ENCODE measurements at places on chromosomes 16 and 17.

- DNase-seq = no peak
These were observed 55.4 kb downstream of the COPRS start for GRCh38 chr17:31803494-31804213.

DNA sequence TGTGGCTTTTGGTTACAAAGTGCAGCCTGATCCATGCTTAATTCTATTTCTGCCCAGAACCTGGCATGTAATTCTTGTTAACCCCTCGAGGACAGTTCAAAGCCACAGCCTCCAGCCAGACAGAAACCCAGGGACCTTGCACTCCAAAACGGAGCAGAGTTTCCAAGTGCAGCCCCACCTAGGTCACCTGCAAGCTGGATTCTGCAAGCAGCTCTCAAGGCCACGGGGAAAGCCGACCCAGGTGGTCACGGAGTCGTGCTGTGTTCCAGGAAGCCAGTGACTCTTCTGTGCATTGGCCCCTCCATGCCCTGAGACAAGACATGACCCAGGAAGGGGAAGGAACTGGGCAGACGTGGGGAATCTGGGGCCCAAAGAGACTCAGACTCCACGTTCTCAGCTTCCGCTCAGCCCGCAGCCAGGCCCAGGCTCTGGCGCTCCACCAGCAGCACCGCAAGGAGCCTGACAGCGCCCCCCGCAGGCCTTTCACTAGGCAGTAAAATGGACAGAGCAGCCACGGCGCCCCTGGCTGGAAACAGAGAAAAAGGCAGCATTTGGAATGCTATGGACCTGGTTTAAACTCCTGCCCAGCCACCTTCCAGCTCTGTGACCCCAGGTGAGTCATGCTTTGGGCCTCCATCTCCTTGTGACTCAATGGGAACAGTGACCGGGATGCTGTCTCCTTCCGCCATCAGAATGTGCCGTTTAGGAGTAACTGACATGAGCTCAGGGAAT is 27.3 kb upstream of the GSG1L start:
- DNase-seq = peak; percentile 60

DNA sequence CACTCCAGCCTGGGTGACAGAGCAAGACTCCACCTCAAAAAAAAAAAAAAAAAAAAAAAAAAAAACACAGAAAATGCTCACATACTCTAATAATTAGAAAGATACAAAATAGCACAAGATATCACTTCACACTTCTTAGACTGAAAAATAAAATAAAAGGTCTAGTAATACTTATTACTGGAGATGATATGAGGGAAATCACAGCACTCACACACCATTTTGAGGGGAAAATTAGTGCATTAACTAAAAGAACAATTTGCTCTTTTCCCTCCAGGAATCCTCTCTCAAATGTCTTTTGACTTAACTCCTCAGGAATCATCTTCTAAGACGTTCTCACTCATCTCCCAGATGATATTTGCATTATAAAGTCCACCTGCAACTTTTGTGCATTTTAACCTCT is 697.9 kb upstream of the SOX9 start:
- no peak for DNase-seq

DNA sequence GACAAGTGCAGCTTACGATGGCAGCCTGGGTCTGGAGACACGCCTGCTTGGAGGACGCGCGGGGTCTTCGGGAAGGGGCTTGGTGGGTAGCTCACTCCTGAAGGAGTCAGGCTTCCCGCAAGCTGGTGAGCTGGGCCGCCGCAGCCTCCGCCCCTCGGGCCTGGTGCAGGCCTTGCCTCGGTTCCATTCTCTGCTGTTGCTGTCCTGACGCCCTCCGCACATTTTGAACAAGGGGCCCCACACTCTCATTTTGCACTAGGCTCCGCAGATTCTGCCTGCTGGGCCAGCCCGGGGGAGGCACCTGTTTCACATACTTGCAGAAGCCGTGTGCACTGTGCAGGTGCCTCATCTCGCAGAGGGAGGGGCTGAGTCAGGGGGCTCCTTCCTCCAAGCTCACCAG is 31.9 kb upstream of the CBX4 start:
- no peak for DNase-seq

DNA sequence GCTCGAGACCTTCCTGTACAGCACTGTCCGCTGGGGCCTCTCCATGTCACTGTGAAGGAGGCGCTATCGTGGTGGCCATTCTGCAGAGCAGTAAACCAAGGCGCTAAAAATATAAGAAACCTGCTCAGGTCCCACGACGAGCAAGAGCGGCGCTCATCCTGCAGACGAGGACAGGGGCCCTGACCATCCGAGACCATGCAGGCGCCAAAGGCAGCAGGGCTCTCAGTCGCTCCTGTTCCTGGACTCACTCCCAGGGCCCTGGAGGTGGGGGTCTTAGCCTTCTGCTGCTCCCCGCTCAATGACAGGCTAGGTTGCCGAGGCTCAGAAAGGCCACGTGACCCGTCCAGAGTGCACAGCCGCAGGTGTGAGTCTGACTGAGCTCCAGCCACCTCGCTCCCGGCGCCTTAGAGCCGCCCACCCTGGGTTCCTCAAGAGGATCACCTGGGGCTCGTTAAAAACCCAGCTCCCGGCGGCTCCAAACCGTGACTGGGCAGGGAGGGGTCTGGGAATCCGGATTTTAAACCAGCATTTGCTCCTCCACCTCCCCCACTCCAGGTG is 509 bp upstream of the ATP2C2 start:
- DNase-seq = no peak

GRCh38 chr17:61411261-61412142 is 11.9 kb downstream of the TBX2 start:
- peak; percentile 45 for DNase-seq

- DNase-seq = peak; percentile 63
These were observed 4.0 kb upstream of the ABCC3 start for GRCh38 chr17:50630524-50631194.

DNA sequence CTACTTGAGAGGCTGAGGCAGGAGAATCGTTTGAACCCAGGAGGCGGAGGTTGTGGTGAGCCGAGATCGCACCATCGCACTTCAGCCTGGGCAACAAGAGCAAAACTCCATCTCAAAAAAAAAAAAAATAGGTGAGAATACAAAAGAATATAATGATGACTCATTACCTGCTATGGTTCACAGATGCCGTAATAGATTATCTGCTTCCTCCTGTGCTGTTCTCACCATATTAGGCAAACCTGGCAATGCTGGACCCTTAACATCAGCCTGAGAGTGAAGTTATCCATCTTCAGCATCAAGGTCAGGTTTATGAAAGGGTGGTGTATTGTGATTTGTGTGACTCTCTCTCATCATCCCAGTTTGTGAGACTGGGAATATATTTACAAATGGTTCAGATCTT is 271.3 kb upstream of the CPHXL start:
- no peak for DNase-seq

- no peak for DNase-seq
These were observed 24.6 kb upstream of the WFDC1 start for GRCh38 chr16:84270071-84270470.

GRCh38 chr16:5069854-5070253 is 1.8 kb upstream of the ALG1 start:
- no peak for DNase-seq

DNA sequence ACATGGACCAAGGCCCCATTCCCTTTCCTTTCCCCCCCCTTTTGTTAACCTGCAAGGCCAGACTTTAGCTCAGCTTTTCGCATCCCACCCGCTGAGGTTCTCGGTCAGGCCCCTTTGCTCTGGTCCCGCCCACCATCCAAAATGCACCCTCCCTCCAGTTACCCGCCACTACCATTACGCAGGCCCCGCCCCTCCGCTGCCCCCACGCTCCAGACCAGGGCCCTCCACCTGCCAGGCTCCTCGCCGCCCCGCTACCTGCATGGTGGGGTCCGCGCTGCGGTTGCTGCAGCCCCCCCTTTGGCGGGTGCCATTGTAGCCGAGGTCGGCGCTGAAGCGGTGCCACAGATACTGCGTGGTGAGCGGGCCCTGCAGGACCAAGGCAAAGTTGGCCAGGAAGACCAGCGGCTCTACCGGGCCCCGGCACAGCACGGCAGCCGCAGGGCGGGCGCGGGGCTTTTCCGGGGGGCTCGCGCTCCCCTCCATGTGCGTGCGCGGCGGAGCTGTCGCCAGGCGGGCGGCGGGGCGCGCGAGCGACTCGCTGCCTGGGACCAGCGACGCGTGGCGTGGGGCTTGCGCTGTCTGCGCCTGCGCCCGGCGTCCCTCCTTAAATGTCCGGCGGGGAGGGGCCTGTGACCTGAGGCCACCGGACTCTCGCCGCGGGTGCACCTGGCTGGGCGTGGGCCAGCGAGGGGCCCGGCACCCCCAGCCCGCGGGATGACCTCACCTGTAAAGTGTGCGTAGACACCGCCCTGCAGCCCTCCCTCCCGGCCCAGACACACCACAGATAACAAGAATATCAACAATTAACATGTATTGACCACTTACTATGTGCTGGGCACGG is at the start of gene SLC46A1:
SLC46A1 (minus strand) TSS at position 581 of the 841 bp plus-strand sequence; CDS start at position 483, 98 bp downstream.
- peak; percentile 70 for DNase-seq

- DNase-seq = no peak
These were observed 27.6 kb upstream of the PRM1 start for GRCh38 chr16:11308493-11309283.

- no peak for DNase-seq
These were observed 199.5 kb downstream of the PRKCB start for GRCh38 chr16:24035127-24035842.

DNA sequence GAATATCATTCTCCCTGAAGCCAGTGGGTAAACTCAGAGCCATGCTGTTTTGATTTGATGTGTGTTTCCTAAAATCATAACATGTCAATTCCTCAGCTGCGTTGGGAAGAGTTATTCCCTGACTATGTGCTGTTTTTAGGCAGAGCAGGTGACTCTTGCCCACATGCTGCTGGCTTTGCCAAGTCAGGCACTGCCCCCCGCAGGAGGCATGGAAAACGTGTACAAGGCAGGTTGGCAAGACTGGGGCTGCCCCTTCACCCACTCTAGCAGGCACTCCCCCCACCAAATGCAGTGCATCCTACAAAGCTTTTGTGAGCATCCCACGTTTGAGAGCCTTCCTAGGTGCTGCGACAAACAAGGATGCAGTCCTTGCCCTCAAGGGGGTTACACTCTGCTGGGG is 38.3 kb upstream of the NAT9 start:
- DNase-seq = no peak

DNA sequence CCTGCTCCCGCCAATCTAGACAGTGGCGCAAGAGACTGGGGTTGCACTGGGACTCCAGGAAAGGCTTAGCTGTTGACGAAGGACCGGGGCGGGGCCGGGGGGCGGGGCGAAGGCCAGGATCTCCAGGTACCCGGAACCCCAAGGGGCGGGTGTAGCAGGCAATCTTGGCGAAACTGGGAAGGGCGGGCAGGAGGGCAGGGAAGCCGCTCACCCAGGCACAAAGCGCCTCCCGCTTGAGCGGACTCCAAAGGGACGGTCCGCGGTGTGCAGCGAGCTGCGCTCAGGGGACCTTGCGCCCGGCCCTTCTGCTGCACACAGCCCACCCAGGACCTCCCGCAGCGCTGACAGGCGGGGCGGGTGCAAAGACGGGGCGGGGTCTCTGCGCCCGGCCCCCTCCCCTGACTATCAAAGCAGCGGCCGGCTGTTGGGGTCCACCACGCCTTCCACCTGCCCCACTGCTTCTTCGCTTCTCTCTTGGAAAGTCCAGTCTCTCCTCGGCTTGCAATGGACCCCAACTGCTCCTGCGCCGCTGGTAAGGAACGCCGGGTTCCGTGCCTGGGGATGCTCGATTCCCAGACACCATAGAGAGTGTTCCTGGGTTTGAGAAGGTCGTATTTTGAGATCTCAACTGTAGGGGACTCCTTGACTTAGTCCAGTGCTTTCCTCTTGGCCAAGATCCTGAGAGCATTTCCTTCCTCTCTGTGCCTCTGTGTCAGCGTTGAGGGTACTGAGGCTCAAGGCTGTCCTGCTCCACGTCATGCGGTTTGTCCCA is at the start of gene MT1F:
MT1F (plus strand) TSS at position 405 of the 772 bp plus-strand sequence; CDS start at position 505, 100 bp downstream.
- peak; percentile 57 for DNase-seq

DNA sequence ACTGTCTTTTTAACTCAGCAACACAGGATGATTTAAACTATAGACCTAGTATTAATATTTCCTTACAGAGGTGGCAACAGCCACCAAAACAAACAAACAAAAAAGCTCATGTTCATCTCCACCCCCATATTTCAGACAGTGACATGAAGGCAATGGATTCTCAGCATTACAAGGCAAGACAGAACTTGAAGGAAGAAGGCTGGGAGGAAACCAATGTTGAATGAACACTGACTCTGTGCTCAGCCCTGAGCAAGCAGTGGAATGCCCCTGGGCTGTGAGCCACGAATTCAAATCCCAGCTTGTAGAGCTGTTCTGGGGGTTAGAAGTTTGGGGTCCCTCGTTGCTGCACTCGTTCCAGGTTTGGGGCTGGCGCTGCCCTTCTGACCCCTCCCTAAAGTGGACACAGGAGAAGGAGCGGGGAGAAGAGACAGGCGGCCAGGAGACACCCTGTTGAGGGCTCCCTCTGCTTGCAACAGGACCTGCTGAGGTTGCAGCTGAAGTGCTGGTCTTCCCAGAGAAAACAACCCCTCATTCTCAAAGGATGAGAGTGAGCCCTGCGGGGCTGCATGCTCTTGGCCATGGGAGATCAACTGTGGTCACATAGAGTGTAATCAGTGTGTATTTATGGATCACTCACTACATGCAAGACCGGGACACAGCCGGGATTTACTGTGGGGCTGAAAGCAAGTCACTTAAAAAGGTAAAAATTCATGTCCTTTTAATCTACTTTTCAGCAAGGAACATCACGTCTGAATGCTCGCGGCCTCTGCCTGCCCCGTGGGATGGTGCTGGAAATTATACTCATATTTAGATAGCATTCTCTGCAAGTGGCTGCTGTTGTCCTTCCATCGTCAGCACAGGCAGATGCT is 34.3 kb downstream of the MYH3 start:
- DNase-seq = no peak

GRCh38 chr17:74646231-74646630 is 22.7 kb upstream of the CD300E start:
- DNase-seq = no peak

- DNase-seq = no peak
These were observed 180.1 kb upstream of the SDK2 start for GRCh38 chr17:73824321-73824720.

GRCh38 chr17:28958820-28959455 is 7.6 kb upstream of the PHF12 start:
- DNase-seq = no peak

GRCh38 chr16:31875928-31876547 is 2.4 kb downstream of the ZNF267 start:
- no peak for DNase-seq

DNA sequence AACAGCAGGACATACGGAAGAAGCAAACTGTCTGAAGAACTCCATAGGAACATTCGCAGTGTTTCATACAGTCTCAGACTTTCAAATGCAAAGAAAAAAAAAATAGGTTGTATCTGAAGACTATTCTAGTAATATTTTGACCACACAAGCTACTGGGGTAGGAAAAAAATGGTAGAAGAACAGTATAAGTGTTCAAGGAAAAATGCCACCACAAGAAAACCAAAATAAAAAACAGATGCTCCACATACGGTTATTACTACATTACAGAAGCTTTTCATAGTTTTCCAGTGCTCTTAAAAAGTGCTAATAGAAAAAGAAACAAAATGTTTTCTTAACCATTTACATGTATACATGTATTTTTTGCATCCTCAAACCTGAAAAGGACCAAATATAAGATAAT is 3.7 kb downstream of the NCOR1 start:
- no peak for DNase-seq

DNA sequence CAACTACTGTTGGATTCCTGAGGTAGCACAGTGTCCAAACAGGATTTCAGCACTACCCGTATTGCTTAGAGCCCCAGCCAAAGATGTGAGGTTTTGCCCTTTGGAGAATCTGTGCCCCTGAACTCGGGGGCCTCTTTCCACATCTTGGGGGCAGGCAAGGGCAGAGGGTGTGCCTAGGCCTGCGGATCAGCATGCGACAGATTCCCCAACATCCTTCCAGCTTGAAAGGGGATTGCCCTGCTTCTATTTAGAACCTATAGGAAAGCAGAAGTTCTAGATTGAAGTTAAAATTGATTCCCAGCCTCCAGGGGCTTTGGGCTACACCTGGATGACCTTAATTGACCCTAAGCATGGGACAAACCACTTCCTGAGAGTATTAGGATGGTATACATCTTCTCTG is 19.6 kb downstream of the NOD2 start:
- DNase-seq = no peak
